ENCODE measurements at places on chromosomes 7 and 10. TPM values are rescaled to one million over a fixed set of nuclear protein-coding genes. Genes with fewer than 3 reads are reported as not detected.

The NUTM2A gene
- total RNA-seq: 0.21 TPM

The PIP gene
- not detected for total RNA-seq

The GSTO2 gene
- 28.5 TPM for total RNA-seq

The LHFPL3 gene
- total RNA-seq: not detected

The NME8 gene
- total RNA-seq: not detected

The RBM20 gene
- 0.10 TPM for total RNA-seq

The ADRA2A gene
- total RNA-seq: 0.05 TPM

The CHN2 gene
- 0.15 TPM for total RNA-seq

The PPP1R3A gene
- total RNA-seq: not detected
